ENCODE measurements at places on chromosomes 6 and 20. TPM values are rescaled to one million over a fixed set of nuclear protein-coding genes. Genes with fewer than 3 reads are reported as not detected.

The FHL5 gene
- total RNA-seq = 9.5 TPM

The ADGRF1 gene
- not detected for total RNA-seq

The TRIM15 gene
- total RNA-seq = not detected

The ARHGAP40 gene
- not detected for total RNA-seq

The HSPA1L gene
- total RNA-seq = 1.1 TPM

The RIMS4 gene
- total RNA-seq = 0.58 TPM

DNA sequence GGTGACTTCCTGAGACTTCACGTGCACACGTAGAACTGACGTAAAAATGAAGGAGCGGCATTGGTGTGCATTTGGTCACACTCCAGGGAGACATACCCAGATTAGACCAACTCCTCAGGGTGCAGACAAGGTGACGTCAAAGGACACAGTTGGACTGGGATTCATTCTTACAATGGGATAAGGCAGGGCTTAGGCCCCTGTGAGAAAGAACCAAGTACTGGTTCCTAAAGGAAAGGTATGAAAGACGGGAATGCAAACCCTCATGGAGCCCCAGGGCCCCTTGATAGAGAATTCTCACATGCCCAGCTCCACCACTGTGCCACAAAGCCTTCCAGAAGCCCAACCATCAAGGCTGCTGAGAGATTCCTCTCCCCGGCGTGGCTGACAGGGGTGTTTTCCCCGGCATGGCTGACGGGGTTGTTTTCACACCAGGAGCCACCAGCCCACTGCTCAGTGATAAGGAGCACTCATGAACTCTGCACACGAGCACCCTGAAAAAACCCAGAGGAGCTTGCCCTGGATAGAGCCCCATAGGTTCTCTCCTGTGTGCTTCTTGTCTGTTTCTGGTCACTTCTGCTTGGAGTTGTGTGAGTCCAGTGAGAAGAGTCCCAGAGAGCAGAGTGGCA, 90.1 kb downstream of the CAP2 start:
- no peak for DNase-seq

DNA sequence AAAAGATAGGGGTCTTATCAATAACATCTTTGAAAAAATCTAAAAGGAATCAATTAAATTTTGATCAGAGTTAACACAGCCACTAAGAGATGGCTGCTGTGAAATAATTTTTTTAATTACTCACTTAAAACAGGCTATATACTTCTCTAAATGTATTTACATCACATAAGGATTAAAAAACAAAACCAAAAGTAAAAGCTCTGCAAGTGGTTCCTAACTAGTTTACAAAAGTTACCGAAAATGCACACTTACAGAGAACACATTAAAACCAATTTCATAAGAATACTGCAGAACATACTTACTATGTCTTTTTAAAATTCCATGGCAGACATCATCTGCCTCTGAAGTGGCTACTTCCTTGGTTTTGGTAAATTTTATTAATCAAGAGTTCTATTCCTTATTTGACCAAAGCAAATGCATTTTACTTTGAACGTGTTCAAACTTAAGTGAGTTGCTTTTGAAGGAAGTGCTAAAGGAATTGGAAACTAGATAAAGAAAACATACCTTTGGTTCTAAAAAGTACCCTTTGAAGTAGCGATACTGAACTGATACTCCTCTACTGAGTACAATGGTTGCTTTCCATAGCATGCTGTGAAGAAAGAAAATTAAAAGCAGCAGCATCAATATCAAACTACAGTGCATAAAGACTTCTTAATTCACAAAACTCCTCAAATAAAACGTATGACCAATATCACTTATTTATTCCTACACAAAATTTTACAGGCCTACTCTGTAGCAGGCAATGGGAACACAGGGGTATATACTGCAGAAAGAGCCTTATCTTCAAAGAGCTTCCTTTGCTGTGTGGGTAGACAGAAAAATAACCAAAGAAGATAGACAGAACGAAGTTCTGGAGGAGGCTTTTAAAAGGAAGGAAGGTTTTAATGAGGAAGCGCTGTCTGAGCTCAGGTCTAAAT, 157.1 kb upstream of the SHLD1 start:
- DNase-seq = no peak

Measured in left cardiac atrium (tissue), 4 donors.